ENCODE measurements at places on chromosomes 6 and 20.

GRCh38 chr6:9112544-9112943 lies 677.2 kb upstream of the SLC35B3 start:
- no peak for DNase-seq

DNA sequence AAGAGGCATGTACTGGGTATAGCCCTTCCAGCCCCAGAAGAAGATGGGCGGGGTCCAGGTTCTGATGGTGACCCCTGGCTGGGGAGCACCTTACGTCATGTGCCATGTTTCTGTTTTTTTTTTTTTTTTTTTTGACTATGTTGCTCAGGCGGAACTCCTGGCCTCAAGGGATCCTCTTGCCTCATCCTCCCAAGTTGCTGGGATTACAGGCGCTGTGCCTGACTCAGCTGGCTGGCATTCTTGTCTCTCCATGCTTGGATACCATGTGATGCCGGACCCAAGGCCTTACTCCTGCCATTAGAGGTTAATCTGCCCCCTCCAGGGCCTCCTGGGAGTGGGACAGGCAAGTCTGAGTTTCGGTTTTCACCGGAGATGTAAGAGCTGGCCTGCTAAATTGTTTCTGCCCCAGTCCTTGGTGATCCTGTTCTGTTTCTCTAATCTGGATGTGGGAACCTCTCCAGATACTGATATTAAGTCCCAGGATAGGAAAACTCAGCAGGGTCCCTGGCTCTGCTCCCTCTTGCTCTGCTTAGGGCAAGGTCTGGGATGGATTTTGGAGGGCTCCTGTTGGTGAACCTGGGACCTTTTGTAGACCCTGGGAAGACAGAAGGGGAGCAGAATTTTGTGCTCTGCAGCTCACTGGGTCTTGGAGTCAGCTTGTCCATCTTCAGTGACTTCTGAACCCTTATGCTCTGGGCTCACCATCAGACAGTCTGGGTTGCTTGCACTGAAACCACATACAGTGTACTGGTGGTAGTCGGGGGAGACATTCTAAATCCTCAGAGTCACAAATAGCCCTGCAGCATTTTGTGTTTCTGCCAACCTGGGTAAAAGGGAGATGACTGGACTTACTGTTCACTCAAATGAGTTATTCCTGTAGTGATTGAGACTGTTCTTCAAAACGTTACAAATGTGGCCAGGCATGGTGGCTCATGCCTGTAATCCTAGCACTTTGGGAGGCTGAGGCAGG lies 45.1 kb downstream of the PTK7 start:
- no peak for DNase-seq

- DNase-seq: no peak
These were observed 15.8 kb downstream of the TRAPPC3L start for GRCh38 chr6:116529466-116530290.

- peak; percentile 48 for DNase-seq
These were observed 526 bp downstream of the SOD2 start for GRCh38 chr6:159692303-159693127.

GRCh38 chr20:17897566-17898307 lies 70.9 kb downstream of the SNX5 start:
- DNase-seq: no peak

DNA sequence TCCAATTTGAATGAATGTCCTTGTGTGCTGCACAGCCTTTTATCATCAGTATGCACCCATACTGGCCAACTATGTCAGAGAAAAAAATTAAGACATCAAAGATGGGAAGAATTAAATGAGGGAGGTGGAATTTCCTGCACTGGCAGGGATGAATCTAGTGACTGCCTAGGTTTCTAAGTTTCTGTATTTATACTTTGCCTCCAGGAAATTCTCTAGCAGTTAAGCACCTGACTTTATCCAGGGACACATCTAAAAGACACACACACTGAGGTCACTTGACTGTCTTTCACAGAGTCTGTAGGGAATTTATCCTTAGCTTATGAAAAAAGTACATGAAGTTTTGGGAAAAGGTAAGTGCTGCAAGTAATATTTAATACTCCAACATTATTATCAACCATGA lies 636.5 kb upstream of the PTCHD4 start:
- no peak for DNase-seq

- DNase-seq: no peak
These were observed 11.4 kb downstream of the SLC35F1 start for GRCh38 chr6:117918454-117918853.

GRCh38 chr6:40342723-40343122 lies 244.4 kb downstream of the LRFN2 start:
- no peak for DNase-seq

- no peak for DNase-seq
These were observed 277.6 kb downstream of the CLIC5 start for GRCh38 chr6:45738057-45738455.

DNA sequence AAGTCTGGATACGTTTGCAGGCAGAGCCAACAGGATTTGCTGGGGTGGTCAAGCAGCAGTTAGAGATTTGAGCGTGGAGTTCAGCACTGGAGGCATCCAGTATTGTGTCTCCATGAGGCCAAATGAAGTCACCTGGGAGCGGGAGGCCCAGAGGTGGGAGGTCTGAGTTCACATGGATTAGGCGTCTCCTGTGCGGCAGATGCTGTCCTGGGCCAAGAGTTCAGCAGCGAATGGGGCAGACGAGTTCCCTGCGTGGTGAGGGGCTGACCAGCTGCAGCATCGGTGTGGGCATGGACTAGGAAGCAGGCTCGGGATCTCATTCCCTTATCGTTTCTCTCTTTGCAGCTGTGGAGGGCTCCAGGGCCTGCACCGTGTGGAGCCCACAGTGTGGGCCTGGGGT lies 66.2 kb downstream of the BCAS4 start:
- DNase-seq: no peak

DNA sequence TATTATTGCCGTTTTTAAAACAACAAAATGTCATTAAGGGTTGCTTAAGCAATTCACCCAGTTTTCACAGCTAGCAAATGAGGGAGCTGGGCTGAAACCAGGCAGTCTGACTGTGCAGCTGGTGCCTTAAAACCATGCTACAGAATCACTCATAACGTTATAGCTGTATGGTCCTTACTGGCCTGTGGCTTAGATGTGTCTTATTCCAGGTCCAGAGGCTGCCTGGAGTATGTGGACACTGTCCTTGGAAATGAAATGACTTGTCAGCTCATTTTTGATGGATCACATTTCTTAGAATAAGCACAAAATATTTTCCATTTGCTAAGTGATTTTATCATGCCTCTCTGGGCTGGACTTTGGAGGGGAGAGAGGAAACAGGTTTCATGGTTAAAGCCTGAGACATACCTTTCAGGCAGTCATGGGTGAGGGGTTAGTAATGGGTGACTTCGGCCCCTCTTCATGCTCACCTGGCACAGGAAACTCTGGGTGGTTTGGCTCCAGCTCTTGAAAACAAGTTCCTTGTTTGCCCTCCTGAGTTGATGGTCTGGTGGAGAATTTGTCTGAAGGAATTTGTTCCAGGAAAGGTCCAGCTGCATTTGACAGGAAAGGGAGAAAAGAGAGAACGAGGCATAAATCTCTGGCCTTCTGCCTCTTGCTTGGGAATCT lies 823.2 kb downstream of the DHX35 start:
- DNase-seq: no peak

DNA sequence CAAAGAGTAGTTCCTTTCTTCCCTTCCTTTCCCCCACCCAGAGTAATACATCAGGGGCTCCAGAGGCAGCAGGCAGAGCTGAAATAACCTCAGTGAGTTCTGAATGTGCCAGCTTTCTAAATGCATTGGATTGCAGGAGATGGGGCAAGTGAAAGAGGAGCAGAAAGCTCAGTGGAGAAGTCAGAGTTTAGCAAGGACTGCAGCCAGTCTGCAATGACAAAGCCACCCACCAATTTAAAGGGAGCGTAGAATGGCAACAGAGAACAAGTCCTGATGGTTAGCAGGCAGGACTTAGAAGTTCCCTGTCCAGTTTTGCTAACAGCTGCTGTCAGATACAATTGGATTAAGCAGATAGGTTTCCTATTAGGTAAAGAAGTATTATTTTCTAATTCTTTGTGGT lies 203.4 kb upstream of the RIN2 start:
- DNase-seq: no peak

GRCh38 chr6:109073344-109074132 lies 21.1 kb downstream of the SESN1 start:
- DNase-seq: peak; percentile 64

- no peak for DNase-seq
These were observed 57.0 kb upstream of the CD93 start for GRCh38 chr20:23143098-23143497.

DNA sequence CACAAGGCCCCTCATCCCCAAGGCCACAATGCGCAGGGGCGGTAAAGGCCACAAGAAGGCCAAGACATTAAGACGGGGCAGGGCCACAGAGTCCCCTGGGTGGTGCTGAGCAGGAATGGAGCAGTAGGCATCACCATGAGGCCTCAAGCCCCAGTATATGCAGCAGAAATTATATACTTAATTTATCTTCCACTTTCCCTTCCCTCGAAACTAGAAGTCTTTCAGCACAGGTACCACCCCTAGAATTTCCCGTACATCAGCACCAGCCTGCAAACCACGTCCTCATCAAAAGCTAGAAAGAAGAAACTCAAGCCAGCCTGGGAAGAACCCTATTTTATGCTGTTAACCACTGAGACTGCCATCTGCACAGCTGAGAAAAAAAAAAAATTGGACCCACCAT lies 89.4 kb downstream of the PLG start:
- no peak for DNase-seq

- no peak for DNase-seq
These were observed 43.0 kb downstream of the FOXP4 start for GRCh38 chr6:41589223-41589622.

DNA sequence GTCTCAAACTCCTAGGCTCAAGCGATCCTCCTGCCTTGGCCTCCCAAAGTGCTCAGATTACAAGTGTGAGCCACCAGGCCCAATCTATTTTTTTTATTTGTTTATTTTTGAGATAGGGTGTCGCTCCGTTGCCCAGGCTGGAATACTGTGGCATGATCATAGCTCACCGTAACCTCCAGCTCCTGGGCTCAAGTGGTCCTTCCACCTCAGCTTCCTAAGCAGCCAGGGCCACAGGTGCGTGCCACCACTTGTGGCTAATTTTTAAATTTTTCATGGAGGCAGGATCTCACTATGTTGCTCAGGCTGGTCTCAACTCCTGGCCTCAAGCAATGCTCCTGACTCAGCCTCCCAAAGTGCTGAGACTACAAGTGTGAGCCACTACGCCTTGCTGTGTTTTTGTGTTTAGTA lies 9.8 kb downstream of the KIF3B start:
- no peak for DNase-seq

- DNase-seq: no peak
These were observed 3.2 kb upstream of the BPIFA2 start for GRCh38 chr20:33164763-33165095.

GRCh38 chr6:5345324-5345723 lies 84.0 kb downstream of the FARS2 start:
- DNase-seq: no peak

DNA sequence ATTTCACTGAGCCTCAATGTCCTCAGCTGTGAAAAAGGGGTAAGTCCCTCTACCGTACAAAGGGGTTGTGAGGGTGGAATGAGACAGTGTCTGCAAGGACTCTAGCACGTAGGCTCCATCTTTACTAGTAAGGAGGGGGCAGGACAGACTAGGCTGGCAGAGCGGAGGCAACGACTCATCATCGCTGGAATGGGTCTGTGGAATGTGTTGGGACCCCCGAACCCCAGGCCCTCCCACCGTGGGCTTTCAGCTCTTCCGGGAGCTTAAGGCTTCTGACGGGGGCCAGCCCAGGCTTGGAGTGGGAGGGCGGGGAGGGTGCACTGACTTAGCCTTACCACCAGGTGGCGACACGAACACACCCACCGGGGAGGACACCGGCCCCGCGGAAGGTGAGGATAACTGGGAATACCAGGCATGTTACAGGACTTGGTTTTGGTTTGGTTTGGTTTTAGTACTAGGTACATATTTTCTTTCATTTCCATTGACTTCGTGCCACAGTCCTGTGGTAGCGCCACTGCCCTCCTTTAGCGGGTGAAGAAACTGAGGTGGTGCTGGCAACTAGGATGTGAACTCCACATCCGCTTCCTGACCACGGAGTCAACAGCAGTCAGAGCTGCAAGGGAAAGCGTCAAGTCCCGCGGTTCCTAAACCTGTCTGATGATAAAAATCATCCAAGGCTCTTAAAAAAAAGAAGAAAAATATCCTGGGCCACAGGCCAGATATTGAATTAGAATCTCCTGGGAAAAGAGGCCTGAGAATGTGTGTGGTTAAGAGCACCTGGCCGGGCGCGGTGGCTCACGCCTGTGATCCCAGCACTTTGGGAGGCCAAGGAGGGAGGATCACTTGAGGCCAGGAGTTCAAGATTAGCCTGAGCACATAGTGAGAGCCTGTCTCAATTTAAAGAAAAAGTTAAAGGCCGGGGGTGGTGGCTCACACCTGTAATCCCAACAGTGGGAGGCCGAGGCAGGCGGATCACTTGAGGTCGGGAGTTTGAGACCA lies 10.3 kb upstream of the TULP1 start:
- DNase-seq: peak; percentile 79

- no peak for DNase-seq
These were observed 201.2 kb upstream of the SMLR1 start for GRCh38 chr6:130625825-130626527.

DNA sequence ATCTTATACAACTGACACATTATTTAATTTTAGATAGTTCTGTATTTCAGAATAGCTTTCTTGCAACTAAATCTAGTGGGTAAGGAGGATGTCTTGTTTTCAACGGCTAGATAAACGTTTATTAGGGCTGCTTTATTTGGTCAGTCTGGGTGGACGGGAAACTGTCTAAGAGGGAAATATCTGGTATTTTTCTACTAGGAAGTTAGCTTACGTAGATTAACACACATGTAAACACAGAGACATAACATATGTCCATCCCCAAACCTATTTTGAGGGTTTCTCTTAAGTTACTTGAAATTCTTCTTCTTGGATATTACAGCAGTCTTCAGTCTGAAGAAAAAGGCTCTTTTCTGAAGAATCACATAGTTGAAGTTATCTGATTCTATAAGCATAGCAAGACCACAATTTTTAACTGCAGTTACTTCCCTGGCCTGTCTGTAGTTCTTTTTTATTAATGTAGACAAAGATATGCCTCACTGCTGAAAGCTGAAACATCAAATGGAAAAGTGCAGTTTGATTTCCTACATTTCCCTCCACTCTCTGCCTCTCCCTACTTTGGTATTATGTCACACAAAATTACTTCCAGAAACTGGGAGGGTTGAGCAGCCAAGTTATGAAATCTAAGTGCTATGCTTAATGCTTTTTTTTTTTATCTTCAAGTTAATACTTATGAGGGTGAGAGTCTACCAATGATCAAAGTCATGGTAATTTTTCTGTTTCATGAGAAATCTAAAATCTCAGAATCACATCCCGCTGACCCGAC lies 37.4 kb downstream of the PLAGL1 start:
- no peak for DNase-seq

DNA sequence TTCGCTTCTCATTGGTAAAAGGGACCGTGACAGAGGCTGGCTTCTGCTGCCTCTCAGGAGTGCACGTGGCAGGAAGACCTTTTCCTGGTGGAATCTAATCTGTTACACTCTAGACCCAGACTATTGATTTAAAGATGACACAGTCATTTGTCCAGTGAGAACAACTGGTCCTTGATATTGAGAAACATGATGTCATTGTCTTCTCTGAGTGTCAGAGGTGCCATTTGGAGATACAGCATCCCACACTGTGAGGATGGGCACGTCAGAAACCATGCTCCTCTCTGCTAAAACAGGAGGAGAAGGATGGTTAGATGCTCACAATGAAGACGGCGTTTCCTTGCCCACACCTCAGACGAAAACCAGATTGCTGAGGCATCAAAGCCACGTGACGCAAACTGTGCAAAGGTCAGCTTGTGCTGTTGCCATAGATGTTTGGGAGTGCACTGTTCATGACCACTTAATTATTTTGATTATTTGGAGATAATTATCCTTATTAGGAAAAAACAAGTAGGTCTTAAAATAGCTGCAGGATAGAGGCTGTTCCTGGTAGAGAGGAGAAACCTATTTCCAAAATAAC lies 169.0 kb downstream of the SMOC2 start:
- no peak for DNase-seq

- no peak for DNase-seq
These were observed 29.7 kb downstream of the AKAP12 start for GRCh38 chr6:151269321-151269995.
